NCI-H446 treated with DMSO at 0.1 percent for 48 hours (cell line): ENCODE measurements at places on chromosomes 6 and 20.

GRCh38 chr6:141451511-141452353, 681.0 kb upstream of the GJE1 start:
- no peak for DNase-seq

DNA sequence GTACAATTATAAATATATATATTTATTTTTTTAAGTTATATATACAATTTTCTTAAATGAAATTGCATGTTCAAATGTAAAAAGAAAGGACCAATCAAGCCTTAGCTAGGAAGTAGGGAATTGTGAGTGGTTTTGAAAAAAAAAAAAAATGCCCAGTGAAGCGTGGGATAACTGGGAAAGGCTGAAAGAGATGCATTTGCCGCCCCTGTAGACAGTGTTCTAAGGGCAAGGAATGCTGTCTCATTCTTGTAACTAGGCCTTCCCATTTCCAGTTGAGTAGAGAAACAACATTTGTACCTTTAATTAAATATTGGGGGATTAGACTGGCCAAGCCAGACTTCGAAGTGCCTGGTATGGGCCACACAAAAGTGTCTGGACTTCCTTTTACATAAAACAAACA, 430.1 kb upstream of the SLC35B3 start:
- no peak for DNase-seq

DNA sequence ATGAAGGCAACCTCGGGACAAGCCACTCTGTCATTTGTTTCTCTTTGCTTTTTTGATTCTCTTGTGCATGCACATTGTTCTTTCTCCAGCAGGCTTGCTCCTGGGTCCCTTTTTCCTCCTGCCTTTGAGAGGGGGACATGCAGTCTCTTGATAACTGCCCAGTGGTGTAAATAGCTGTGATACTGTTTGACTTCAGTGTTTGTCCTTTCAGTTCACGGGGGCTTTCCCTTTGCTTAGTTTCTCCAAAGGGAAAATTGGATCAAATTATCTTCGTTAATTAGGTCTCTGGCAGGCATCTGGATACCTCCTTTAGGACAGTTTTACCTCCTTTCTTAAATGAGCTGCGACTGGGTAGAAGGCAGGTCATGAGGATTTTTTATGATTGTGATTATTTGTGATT, 41.5 kb downstream of the RALGAPB start:
- DNase-seq = no peak

DNA sequence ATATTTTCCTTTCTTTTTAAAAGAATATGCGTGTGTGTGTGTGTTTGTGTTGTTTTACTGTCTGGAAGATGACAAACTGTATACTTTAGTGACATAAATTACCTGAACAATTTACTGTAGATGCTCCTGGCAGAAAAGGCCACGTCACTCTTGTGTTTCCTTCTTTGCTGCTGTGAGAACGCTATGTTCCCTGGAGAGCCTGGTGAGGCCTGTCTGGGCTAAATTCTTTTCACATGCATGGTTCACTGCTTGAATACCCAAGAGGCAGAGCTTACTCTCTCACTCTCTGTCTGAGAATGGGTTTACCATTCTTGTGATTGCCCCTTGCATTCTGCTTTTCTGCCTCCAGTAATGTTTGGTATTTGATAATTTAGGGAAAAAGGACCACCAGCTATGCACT, 64.3 kb downstream of the EDN1 start:
- no peak for DNase-seq

DNA sequence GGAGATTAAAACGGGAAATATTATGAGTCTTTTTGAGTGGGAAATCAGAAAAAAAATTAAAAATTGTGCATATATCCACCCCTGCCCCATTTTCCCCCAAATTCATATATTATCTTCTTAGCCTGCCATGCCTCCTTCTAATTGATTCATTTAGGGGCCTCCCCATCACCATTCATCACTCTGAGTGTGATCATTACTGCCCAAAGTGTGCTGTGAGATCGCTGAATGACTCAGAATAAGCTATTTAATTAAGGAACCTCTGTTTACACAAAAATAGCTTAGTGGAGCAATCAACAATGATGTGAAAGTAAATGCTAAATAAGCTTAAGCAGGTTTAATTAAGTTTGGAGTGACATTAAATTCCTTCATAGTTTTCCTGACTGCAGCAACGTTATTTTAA, 645.5 kb downstream of the GRIK2 start:
- no peak for DNase-seq

GRCh38 chr6:14726816-14727493, 518.9 kb upstream of the JARID2 start:
- DNase-seq = no peak

GRCh38 chr20:62886709-62887058, 25.1 kb upstream of the TCFL5 start:
- no peak for DNase-seq

GRCh38 chr6:119449331-119450156, 100.0 kb upstream of the MAN1A1 start:
- no peak for DNase-seq

DNA sequence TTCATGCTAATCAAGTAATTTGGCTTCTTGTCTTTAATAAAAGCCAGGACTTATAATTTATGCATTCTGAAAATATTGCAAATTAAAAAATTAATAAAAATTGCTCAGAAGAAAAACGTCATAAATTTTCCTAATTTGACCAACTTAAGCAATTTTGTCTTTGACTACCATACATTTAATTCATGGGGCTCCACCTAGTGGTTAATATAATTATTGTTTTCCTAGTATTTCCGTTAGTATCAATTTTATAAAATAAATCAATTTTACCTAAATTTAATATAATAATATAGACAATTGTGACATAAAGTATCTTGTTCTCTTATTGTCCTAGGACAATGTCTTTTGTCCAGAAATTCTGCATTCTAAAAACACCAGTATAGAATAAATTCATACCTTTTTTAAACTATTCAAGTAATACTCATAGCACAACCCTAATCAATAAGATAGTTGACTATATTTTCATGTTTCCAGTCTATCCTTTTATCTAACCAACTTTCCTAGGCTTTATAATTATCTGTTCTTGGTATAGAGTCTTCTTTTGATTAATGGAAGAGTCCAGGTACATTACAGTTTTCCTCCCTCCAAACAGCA, 319.9 kb downstream of the TRDN start:
- DNase-seq = no peak

DNA sequence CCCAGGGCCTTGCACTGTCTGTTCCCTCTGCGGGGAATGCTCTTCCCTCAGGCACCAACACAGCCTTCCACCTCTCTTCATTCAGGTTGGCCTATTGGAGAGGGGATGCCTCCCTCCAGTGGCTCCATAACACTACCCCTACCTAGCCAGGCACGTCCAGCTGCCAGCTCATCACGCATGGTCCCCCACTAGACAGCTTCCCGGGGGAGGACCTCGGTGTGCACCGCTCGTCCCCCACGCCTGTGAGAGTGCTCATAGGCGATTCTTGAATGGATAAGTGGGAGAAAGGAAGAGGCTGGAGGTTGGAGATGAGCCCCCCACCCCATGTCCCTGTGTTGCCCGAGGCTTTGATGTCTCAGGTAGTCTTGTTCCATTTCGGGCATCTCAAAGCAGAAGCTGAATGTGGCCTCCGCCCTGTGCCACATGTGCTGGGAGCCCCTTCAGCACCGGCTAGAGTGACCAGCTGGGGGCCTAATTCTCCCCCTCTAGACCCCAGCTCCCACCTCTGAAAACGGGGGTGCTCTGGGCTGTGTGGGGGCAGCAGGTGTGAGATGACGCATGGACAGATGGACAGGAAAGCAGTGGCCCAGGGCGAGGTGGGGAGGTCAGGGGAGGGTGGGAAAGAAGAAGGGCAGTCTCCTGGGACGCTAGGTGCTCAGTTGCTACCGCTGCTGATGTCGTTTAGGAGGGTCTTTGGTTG, 333.0 kb downstream of the TAF4 start:
- DNase-seq = no peak

DNA sequence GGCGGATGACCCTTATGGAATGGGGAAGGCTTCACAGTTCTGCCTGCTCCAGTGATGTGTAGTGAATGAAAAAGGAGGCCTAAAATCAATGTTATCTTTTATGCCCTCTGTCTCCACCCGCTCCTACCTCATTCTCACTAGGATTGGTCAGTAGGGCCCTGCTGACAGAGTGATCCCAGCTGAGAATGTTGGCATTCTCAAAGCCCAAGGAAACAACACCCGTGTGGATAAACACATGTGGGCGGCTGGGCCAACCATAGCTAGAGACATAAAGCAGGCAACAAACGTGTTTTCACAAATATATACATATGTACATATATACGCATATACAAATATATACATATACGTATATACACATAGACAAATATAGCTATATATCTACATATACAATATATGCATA, 4.5 kb downstream of the RIPK1 start:
- DNase-seq = no peak

DNA sequence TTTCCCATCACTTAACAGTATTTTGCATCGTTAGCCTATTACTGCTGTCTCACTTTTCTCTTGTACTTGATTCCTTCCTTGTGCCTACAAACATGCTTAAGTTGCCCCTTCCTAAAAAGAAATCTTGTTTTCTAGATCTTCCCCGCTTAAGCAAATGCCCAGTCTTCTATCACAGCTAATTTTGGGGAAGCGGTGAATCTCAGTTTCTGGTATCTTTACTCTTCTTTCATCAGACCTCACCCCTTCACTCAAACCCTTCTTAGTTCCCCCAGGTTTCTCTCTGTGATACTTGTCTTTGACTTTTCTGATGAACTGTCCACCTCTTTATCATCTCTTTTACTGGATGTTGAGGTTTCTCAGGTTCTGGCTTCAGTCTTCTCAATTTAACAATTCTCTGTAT, 14.2 kb downstream of the VAPB start:
- DNase-seq = no peak

- DNase-seq = no peak
These were observed 9.9 kb upstream of the SPATS1 start for GRCh38 chr6:44332585-44332984.

DNA sequence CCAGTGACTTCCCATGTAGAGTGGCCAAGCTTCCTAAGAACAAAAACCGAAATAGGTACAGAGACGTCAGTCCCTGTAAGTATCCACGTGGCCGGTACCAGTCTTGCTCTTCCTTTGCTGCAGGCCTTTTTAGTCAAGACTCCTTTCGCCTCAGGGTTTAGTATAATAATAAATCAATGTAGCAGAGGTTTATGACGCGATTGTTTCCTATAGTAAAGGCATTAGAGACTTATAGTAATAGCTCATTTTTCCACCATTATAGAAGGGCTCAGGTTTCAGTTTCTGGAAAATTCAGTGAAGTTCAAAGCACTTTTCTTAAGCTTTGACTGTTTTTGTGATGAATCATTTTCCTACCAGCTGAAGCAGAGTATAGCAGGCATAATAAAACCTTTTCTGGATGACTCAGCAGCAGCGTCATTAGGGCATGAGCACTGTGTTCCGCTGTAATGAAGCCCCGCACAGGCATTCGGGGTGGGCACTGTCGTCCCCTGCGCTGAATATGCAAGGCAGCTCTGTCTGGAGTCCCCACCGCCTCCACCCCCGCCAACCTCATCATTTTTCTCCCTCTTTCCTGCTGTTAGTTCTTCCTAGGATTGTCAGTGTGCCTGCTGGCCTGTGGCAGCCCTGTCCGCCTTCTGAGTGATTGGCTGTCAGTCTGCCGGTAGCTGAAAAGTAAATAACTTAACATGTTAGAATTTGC, 51.3 kb downstream of the PTPN1 start:
- DNase-seq = no peak

DNA sequence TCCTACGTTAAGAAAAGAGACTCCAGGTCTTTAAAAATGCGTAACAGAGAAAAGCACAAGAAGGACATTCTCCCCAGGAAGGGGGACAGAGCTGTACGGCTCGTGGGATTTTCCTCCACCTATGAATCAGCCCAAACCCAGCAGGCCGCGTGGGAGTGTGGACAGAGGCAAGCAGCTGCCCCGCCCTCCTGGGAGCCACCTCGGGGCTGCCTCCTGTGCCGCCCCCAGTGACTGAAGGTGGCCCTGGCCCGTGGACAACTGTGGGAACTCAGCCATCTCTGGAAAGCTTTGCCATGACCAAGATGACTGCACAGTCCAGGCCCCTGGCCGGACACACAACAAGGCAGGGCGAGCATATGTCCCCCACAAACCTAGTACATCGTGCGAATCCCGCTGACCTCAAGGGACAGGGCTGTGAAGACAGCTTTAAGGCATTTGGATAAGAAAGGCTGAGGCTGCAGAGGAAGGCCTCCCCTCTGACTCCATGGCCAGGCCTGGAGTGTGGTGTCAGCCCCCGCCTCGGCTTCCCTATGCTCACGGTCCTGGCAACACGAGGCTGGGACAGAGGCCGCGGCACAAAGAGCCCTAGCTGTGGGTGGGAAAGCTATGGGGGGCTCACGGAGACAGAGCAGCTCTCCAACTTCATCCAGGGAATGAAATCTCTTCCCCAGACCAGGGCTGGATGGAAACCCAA, 26.9 kb downstream of the PXDC1 start:
- no peak for DNase-seq

DNA sequence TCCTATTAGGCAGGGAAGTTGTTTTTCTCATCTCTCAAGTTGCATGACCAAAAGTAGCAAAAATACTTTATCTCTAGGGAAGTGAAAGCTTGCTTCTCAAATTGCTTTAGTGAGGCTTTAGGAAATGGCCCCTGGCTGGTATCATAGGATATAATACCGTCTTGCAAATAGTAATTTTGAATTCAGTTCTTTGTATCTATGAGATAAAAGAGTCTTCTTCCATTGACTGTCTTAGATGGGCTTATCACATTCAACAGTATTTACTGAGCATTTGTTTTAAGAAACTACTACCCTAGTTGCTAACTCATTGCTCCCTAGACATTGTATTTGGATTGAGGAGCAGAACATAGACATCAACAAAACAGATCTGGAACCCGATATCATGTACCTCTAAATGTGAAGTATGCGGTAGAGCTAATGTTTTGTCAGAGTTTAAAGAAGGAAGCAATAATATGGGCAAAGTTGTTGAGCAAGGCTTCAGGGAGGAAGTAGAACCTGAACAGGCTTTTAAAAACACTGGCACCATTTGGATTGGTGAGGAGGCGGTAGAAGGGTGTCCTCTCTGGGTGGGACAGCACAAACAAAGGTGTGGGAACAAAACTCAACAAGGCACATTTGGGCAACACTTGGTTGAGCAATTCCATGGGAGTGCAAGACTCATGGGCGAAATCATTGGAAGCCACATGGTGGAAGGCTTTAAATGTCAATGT, 101.5 kb downstream of the SGK1 start:
- no peak for DNase-seq

- DNase-seq = no peak
These were observed 15.0 kb downstream of the ESR1 start for GRCh38 chr6:151822252-151823111.

- no peak for DNase-seq
These were observed 147.5 kb downstream of the MYO6 start for GRCh38 chr6:75896526-75896925.

- DNase-seq = no peak
These were observed 226.9 kb downstream of the DLL1 start for GRCh38 chr6:170063851-170064602.

- DNase-seq = no peak
These were observed 325.1 kb downstream of the CDH26 start for GRCh38 chr20:60283281-60283680.

- no peak for DNase-seq
These were observed 8.7 kb upstream of the SDHAF4 start for GRCh38 chr6:70557998-70558397.

DNA sequence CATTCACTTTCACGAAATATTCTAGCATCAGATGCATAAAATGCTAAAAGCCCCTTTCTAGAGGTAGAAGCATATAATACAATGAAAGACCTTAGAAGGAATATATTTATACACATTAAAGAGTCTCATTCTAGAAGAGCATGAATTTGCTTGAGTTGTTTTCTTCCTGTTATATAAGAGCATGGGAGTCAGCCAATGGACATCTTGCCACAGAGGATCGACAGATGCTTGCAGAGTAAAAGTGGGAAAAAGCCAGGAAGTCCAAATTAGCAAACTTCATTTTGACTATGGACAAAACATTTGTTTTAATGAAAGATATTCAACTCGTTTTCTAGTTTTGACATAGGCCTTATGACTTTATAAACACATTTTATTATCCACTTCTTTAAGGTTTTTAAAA, 44.2 kb upstream of the RIPPLY2 start:
- DNase-seq = peak; percentile 27
